ENCODE measurements at places on chromosomes 12 and 14.

DNA sequence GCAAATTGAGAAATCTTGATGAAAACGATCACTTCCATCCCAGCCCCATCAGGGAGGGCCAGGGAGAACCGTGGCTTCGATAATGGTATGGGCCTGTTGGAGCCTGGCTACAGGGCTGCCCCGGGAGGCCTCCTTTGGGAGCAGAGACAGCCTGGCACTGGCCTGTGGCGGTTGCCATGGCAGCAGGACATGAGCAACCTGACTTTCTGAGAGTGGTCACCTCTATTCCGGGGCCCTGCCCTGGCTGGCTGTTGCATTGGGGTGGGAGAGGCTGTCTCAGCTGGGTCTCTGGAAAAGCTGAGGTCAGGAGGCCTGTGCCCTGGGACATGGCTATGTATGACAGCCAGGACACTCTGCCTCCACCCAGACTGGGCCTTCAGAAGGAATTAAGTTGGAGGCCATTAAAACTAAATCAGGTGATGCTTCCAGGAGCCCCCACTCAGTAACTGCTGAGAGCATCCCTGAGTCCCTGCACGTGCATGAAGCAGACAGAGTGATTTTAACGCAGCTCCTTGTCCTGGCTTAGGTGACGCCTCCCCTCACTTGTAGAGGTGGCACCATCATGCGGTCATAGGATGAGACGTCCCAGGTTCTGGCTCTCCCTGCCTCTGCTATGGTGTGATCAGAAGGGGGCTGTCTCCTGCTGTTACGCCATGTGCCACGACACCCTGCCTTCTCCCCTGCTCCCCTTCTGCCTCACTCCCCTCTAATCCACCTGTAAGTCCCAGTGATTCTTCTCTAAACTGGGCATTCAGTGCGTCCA is 126.3 kb downstream of the SLC25A47 start:
- DNase-seq: no peak

GRCh38 chr12:121325922-121326396 is 26.3 kb downstream of the ANAPC5 start:
- DNase-seq: no peak

- DNase-seq: no peak
Observed at GRCh38 chr12:81077686-81078441, at the start of gene ACSS3. Gene ACSS3 (plus strand): TSS chr12:81078079. CDS start chr12:81078121, 42 bp downstream.

- DNase-seq: no peak
Observed at GRCh38 chr14:55102141-55102621, 26.9 kb upstream of the LGALS3 start.

DNA sequence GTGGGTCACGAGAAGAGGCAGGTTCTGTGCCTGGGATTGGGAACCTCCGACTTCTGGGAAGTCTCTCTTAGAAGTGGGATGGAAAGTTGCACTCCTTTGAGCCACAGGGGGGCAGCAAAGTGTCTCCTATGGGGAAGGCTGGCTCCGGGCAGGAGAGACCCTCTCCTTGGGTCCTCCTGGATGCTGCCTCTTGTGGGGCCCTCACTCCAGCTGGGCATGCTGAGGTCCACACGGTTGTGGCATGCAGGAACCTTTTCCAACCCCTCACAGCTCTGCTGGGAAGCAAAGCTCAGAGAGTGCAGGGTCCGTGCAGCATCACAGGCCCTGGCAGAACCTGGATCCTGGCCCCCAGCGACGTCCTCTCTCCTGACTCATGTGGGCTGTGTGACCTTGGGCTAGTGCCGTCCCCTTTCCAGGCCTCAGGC is 17.4 kb downstream of the SDSL start:
- no peak for DNase-seq

GRCh38 chr12:48938805-48939204 is 13.5 kb upstream of the FKBP11 start:
- no peak for DNase-seq

DNA sequence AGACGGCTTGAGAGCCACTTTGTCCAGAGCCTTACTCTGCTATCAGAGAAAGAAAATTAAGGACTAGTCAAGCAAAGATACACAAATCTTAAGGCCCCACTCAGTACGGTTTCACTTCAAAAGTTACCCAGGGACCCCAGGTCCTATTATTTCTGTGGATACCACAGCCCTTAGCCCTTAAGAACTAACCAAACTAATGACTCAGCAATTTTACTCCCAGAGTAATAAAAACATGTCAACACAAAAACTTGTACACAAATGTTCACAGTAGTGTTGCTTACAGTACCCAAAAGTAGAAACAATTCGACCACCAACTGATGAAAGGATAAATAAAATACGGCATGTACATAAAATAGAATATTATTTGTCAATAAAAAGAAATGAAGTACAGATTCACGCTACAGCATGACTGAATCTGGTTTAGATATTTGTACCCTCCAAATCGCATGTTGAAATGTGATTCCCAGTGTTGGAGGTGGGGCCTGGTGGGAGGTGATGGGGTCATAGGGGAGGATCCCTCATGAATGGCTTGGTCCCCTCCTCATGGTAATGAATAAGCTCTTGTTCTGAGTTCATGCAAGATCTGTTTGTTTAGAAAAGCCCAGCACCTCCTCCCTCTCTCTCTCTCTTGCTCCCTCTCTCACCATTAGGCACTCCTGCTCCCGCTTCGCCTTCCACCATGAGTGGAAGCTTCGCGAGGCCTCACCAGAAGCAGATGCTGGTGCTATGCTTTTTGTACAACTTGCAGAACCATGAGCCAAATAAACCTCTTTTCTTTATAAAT is 30.5 kb downstream of the AREL1 start:
- no peak for DNase-seq

GRCh38 chr12:52267266-52267665 is 7.2 kb upstream of the KRT86 start:
- DNase-seq: no peak

GRCh38 chr12:12804432-12804886 is 8.7 kb upstream of the DDX47 start:
- DNase-seq: no peak

- no peak for DNase-seq
Observed at GRCh38 chr14:89400529-89400928, 16.5 kb downstream of the FOXN3 start.

- DNase-seq: no peak
Observed at GRCh38 chr14:102528431-102529170, 19.0 kb upstream of the ANKRD9 start.

DNA sequence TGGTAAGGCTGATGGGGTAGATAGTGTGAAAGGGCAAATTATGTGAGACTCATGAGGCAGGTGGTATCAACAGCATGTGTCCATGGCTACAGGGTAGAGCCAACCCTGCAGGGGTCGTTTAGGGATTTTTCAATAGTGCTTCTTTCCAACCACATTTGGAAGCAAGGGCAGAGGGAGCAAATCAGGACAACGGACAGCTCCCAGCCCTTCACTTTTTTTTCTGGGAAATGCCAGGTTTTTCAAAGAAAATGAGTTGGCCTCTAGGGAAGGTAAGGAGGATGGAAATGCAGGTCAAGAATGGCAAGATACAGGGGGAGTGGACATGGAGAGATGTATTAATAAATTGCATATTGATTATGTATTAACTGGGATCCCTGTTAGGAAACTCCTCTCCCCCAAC is 4.9 kb upstream of the CMA1 start:
- DNase-seq: no peak

DNA sequence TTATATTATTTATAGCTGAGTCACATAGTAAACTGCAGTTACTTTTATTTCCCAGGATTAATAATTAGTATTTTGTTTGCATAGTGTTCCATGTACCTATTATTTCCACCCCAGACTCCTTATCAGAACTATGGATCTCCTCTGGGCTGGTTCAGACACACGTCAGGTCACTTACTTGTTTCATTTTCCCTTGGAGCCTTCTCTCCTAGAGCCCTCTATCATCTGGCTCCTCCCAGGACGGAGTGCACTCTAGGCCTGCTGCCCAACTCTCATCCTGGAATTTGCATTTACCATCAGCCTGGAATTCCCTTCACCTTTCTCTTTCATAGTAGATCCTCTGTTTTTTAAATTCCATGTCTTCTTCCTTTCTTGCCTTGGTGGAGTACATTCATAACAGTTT is 28.5 kb upstream of the GALNT16 start:
- DNase-seq: no peak

DNA sequence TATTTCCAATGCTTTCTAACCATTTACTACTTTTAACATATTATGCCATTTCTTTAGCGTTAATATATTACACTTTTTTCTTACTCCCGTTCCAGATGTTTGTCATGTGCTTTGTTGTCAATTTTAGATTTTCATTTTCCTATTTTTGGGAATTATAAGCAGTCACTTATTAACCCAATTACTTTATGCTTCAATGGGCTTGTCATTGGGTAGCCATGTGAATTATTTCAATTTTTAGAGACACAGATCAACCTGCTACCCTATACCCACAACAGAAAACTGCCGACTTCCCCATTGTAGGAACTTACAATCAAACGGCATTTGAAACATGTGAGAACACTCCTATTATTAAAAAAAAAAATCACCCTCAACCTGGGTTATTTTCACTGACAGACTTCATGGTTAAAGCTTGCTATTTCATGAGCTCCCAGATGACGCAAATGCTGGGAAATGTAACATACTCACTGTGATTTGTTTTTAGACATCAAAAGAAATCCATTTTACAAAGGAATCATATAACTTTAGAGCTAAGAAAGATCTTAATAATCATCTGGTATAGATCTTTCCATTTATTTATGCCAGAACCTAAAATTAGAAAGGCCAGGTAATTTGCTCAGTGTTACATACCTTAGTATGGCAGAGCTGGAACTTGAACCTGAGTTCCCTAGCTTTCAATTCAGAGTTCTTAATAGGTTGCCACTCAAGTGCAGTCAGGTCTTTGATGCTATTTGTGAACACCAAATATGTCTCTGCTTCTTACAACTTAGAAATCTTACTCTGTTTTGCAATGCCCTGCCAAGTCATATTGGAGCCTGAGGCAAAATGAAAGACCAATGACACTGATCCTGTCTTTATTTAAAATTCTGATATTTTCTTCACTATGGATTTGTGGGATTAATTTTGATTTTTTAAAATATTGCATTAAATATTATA is 340.4 kb downstream of the RAD51B start:
- DNase-seq: no peak

DNA sequence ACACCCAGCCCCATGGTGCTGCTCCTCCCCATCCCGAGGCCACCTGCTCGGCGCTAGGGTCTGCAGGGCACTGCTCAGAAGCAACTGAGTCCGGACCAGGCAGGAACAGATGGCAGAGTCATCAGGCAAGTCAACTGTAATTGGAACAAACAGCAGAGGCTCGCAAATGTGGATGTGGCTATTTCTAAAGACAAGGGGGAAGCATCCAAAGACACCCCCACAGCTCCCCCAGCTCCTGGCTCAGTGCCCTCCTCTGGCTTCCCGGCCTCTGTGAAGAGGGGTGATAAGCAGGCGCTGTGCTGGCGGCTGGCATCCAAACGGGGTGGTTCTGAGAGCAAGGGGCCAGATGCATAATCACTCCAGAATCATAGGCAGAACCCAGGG is 125.6 kb downstream of the PIWIL1 start:
- no peak for DNase-seq

GRCh38 chr12:114166362-114166761 is 200.2 kb upstream of the RBM19 start:
- no peak for DNase-seq

GRCh38 chr14:95953111-95953724 is 76.6 kb downstream of the TUNAR start:
- DNase-seq: no peak

GRCh38 chr14:69036757-69037506 is 57.8 kb upstream of the ACTN1 start:
- DNase-seq: no peak

- DNase-seq: no peak
Observed at GRCh38 chr14:75084513-75084912, 15.1 kb downstream of the ZC2HC1C start.

GRCh38 chr12:109305547-109305946 is 3.5 kb downstream of the FOXN4 start:
- no peak for DNase-seq

DNA sequence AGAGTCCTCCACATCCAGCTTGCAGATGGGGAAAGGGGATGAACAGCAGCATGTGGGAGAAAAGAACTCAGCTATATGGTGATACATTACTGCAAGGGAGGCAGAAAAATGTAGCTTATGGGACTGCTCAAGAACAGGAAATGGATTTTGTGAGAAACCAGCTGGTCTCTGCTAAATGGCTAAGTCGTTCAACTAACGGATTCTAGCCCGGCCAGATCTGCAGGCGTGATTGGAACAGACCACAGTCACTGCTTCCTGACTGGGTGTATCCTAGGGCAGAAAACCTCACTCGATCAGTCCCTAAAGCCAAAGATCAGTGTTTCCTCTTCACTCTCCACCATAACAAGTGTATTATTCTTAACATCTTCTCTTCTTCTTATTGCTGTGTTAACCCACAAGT is 8.1 kb upstream of the PTGDR start:
- no peak for DNase-seq

GRCh38 chr12:23209793-23210192 is 584.8 kb downstream of the ETNK1 start:
- no peak for DNase-seq

DNA sequence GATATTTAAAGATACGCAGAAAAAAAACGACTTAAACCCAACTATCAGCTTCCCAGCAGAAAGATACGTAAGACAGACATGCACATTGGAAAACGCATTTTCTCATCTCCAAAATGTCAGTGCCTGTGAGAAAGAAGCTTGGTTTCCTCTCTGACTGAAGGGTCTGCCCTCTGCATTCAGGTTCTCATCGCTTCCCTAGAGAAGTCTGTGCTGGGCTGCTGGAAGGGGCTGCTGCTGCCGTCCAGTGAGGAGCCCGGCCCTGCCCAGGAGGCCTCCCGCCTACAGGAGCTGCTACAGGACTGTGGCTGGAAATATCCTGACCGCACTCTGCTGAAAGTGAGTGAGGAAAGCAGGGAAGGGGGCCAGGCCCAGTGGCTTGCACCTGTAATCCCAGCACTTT is 4.7 kb upstream of the PFDN5 start:
- DNase-seq: no peak

DNA sequence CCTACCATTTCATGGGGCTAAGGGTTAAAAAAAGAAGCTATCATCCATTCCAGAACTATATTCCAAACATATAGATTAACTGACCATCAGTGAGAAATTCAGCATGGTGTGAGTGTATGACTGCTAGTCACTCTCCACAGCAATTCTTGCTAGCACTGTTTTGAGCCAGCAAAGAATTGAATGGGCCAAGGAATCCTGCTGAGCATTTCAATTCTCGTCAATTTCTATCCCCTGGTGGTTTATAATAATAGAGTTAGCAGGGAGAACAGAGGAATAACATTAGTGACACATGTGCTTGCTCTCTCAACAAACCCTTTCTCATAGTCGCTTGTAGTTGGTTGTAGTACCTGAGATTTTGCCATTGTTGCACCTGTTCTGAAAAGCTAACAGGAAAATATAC is 7.2 kb downstream of the MBIP start:
- no peak for DNase-seq

GRCh38 chr14:60975551-60975950 is 5.3 kb downstream of the TRMT5 start:
- no peak for DNase-seq

- no peak for DNase-seq
Observed at GRCh38 chr14:87894920-87895319, 98.1 kb downstream of the GALC start.

DNA sequence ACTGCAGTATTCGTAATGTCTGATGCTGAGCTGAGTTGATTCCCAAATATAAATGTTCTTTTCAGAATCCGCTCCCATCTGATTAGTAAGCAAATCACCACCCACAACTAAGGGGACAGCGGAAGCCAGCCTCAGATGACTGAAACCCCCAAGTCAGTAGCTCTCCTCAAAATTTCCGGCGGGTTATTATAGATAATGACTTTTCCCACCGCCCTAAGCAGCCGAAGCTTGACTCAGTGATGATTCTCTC is 469 bp upstream of the LRFN5 start:
- no peak for DNase-seq

Measured in T-helper 9 cell (primary cell).